ENCODE measurements at places on chromosomes 11 and 22.

- peak; percentile 87 for DNase-seq
Measured at GRCh38 chr22:37639070-37639760, at the start of gene SH3BP1. Gene SH3BP1 (plus strand): TSS chr22:37639669. CDS start chr22:37639788, 119 bp downstream.

DNA sequence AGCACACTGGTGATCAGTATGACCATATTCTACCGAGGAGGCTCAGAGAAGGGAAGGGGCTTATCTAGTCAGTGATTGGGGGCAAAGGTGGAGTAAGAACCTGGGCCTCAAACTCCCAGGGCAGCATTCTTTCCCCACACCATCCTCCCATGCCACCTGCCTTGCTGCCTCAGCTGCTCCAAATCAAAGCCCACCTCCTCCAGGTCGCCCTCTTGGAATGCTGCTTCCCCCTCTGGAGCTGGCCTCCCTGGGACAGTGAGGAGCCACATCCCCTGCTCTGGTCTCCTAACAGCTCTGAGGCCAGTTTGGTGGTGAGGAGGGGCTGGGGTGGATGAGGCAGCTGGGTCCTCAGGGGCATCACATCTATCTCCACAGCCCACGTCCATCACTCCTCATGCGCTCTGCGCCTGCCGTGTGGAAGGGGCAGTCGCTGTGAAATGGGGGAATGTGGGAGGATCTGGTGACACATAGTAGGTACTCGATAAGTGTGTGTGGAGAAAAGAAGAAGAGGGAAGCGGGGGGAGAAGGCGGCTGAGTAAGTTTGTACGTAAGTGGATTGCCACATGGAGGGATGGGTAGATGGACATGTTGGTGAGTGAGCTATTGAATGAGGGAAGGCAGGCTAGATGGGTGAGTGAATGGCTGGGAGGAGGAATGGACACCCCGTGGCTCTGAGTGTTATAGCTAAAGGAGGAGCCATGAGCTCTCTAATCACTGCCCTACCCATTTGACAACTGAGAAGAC lies 16.1 kb upstream of the ARHGEF17 start:
- no peak for DNase-seq

DNA sequence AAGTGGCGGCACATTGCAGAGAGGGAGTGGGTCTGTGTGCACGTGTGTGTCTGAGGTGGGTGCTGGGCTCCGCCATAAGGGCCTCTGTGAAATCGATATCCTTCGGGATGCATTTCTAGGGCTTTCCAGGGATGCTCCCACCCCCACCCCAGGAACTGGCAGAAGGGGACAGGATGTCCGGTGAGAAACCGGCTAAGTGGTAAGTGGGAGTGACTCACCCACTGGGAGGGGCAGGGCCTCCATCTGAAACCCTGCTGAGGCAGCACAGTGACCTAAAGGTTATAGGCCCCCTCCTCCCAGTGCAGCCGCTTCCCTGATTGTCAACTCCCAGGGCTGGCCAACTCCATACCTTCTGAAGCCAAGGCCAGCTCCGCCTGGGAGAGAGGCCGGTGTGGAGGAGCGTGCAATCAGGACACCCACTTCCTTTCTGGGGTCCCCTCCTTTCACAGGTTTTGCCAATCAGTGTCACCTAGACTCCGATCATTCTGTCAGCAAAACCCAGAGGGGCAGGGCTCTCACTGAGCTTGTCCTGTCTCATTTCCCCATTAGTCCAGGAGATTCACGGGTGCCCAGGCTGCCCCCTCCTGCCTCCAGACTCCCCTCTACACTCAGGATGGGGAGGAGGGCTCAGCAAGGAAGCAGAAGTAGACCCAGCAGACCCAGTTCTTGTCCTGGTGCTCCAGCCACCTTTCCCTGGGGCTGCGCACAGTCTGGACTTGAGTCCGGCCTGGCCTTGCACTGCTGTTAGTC lies 44.5 kb downstream of the NECTIN1 start:
- DNase-seq = no peak

- DNase-seq = no peak
Measured at GRCh38 chr11:117834068-117834810, 9.7 kb upstream of the FXYD2 start.

DNA sequence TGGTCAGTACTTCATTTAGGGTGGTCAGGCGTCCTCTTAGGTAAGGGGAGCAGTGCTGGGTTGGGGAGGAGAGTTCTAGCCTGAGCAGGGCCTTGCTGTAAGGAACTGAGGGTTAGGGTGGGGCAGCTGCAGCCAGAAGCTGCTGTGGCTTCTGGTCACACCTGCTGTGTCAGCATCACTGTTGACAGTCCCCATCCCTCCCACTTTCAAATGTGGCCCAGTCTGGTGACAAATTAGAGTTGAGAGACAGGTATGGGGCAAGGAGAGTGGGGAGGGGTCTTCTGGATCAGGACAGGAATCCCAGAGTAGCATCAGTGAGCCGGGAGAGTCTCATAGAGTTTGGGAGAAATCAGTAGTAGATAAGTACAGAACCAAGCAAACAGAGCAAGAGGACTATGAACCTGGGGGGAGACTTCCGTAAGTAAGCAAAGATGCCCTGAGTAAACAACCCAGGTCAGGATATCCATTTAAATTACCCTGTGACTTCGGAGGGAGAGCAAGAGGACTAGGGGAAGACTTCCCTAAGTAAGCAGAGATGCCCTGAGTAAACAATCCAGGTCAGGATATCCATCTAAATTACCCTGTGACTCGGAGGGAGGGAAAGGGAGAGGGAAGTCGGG lies 53.7 kb downstream of the PPP6R2 start:
- no peak for DNase-seq

DNA sequence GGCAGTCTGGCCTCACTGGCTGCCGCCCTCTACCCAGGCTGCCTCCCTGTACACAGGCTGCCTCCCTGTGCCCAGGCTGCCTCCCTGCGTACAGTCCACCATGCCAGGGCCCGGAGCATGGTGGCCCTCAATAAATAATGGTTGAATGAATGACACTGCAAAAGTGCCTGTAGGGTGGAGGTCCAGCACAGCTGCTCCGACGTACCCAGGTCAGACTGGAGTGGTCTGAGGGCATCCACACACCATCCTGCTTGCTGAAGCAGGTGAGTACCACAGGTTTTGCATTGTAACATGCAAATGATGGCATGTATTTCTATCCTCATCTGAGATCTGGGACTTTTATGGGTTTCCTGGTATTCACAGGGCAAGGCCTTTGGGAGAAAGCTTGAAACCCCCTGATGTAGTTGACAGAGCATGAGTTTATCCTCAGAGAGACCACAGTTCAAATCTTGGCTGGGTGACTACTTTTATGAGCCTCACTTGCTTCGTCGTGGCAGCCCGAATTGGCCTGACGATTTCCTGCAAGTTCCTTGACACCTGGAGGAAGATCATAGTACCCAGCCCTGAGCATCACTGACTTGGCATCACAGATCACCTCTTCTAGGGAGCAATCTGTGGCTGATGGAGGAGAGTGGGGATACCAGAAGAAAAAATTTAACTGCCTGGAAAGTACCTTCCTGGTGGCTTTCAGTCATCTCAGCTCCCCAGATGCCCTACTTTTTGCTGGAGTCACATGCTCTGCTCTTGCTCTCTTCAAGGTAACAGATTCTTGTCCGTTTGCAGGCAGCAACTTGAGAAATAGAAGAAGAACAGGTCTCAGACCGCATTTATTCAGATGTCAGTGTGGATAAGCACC lies 16.0 kb upstream of the CYB5R3 start:
- no peak for DNase-seq

- DNase-seq = peak; percentile 49
Measured at GRCh38 chr11:120523196-120523595, 11.6 kb downstream of the GRIK4 start.
